ENCODE measurements at places on chromosomes 1 and 21.

DNA sequence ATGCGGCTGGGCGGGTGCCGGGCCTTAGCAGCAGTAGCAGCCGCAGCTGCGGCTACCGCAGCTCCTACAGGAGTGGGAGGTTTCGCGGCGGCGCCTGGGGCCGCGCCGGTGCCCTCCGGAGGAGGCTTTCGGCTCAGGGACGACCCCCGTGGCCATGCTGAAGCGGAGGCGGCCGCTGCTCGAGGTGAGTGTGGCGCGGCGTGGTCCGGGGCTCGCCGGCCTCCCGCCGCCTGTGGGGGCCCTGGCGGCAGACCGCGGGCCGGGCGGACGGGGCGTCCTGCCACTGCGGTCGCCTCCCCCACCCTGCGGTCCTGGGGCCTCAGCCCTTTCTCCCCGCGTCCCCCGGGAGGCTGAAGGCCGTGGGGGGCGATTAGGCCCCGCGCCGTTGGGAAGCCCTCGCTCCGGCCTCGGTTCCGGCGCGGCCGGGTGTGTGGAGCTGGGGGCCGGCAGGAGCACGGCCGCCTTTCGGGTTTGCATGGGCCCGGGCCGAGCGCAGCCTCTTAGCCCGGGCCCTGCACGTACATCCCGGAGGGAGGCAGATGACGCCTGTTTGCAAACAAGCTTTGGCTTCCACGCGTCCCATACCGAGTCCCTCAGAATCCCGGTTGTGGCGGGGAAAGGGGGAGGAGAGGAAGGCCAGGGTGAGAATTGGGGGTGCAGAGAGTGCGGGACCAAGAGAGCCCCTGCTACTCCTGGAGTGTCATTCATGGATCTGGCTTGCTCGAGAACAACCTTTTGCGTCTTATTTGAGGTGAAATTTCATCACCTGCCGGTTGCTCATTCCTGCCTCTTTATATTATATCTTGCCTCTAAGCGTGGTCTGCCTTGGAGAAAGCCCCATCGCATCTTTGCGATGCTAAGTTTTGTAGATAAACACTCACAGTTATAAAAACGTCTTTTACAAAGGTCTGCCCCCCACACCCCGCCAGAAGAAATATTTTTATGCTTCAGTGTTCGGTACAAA lies 613 bp downstream of the ZFYVE9 start:
- DNase-seq = peak; percentile 43

DNA sequence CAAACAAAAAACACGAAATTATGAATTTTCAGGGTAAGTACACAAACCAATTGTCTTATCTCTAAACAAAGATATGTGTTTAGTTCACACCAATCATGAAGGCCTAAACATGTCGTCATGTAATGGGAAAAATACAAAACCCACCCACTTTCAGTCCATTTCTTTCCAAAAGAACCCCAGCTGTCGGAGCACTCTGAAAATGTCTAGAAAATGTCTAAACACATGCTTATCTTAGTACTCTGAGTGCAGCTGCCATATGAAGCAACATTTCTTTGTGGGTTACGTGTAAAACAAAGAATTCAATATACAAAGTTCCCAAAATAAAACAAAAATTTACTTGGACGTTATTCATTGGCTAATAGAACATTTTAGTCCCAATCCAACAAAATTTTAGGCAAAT lies 22.7 kb downstream of the SERBP1 start:
- no peak for DNase-seq

DNA sequence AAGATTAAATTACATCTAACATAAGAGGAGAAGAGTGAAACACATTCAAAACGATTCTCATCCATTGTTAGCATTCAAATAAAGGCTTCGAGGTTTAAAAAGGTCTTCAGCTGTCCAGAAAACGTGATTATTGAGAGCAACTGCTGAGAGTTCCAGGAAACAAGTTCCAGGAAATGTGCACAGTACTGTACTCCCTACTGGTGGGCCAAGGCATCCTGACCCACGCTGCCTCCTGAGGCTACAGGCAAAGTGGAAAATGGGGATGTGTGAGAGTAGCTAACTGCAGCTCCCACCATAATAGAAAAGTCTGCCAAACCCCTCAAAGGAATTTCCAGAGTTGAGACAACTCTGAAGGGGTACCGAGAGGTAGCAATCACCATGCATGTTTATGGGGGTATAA lies 2.0 kb downstream of the VAV3 start:
- DNase-seq = no peak

- DNase-seq = no peak
Observed at GRCh38 chr1:214854126-214854875, 228.2 kb upstream of the KCNK2 start.

DNA sequence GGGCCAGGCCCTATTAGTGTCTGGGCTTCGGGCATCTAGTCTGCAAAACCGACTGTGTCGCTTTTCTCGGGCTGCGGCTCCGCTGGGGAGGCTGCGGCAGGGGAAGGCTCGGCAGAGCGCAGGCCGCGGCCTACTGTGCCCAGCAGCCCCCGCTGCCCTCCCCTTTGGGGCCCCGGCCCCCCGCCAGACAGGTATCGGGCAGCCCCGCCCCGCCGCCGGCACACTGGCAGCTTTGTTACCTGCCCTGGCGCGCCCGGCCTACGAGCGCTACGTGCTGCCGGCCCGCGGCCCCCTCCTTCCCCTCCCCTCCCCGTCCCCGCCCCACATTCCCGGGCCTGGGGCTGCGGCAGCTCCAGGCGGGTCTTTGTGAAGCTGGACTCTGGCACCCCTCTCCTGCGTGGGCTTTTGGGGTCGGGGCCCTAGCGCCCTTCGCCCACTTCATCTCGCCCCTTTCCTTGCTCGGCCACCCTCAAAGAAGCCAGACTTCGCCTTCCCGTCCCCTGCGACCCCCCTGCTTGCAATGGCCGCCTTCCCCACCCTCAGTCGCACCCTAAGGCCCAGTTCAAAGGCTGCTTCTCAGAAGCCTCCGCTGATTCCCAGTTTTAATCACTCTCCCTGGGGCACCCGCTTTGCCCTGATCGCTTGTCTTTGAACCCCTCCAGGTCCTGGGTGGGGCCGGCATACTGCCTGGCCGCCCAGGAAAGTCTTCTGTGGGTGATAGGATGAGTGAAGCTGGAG lies 48.9 kb upstream of the SLC2A1 start:
- no peak for DNase-seq

- no peak for DNase-seq
Observed at GRCh38 chr1:30892671-30893073, 15.9 kb downstream of the SDC3 start.

DNA sequence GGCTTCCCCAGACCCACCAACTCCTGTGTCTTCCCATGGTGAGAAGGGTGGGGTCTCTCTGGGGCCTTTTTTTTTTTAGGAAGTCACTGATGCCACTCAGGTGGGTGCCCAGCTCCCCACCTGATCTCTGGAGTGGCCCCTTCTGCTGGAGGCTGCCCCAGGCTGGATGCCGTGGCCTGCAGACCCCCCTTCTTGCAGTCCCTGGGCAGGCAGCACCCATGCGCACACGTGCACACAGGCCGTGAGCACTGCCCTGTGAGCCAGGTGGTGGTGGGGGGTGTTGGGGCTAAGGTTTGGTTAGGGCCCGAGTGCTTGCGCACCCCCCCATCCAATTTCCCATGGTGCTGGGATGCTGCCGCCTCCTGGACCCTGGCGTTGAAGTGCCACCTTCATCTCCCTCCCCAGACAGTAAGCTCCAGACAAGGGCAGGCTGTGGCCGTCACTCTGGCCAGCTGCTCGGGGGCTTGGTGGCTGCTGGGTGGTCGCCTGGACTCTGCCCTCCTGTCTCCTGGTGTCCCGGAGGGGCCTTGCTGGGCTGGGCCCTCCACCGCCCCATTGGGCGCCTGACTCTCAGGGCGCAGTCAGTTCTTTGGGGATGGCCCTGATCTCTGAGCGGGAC lies 50.6 kb downstream of the SKI start:
- no peak for DNase-seq

GRCh38 chr1:226444901-226445300 lies 37.0 kb upstream of the PARP1 start:
- no peak for DNase-seq

- no peak for DNase-seq
Observed at GRCh38 chr1:32099426-32099825, 8.4 kb upstream of the KPNA6 start.

GRCh38 chr1:243882276-243882675 lies 32.2 kb upstream of the AKT3 start:
- no peak for DNase-seq

GRCh38 chr21:22174746-22175145 lies 1176.5 kb downstream of the NCAM2 start:
- no peak for DNase-seq

DNA sequence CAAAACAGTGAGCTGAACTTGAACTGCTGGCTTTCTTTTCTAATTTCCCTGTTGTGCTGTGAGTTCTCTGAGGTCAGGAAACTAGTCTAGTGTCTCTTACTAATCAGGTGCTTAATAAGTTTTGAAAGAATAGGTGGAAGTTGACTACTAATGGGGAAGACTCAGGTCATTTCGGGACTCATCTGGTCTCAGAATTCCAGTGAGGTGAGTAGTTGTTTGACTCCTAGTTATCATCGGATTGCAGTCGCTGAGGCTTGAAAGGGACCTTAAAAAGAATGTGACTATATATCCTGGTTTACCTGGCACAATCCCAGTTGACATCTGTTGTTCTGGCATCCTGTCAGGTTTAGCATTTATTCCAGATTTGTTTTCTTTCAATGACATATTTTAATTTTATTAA lies 81.4 kb upstream of the SPAG17 start:
- DNase-seq = no peak

- DNase-seq = no peak
Observed at GRCh38 chr1:106675558-106675957, 380.9 kb upstream of the PRMT6 start.

- DNase-seq = no peak
Observed at GRCh38 chr1:41905093-41905675, 13.5 kb downstream of the HIVEP3 start.

GRCh38 chr1:245599371-245600174 lies 444.8 kb downstream of the KIF26B start:
- DNase-seq = peak; percentile 33

GRCh38 chr1:224430511-224431113 lies 4.0 kb downstream of the WDR26 start:
- no peak for DNase-seq
